NCI-H2107 (cell line): ENCODE measurements at places on chromosomes 5 and 9.

- DNase-seq = no peak
Observed at GRCh38 chr9:134852906-134853654, 27.5 kb upstream of the FCN2 start.

GRCh38 chr5:63878788-63879187 lies 83.5 kb downstream of the HTR1A start:
- DNase-seq = no peak

DNA sequence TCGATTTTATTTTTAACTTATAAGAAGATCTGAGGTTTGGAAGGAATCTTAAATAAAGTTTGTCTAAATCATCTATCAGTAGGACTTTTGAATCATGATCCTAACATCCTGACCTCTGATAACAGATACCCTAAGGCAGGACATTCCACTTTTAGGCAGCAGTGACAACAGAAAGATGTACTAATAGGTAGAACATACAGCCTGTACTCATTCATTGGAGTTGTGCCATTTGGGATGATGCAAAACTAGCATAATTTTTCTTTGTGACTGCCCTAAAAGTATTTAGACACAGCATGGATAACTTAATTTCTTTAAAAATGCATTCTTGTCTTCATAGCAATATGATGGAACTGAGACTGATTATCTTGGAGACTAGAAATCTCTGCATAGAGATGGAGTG lies 39.7 kb downstream of the CDC42SE2 start:
- DNase-seq = no peak

DNA sequence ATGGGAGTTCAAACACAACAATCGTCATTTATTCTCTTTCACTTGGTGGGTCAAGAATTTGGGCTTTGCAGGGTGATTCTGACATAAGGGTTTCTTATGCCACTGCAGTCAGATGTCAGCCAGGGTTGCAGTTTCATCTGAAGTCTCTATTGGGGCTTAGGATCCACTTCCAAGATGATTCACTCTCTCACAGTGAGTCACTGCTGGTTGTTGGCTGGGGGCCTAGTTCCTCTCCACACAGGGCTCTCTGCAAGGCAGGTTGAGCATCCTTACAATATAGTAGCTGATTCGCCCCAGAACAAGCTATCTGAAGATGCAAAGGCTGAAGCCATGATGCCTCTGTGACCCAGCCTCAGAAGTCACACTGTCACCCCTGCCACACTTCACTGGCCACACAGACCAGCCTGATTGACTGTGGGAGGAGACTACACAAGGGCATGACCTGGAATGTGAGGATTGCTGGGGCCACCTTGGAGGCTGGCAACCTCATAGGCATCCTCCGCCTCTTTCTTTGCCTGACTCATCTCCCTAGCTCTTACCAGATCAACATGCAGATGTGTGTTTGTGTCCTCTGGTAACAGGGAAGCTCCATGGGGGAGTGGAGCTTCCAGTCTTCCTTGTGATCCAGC lies 4.5 kb upstream of the CARD19 start:
- DNase-seq = no peak

DNA sequence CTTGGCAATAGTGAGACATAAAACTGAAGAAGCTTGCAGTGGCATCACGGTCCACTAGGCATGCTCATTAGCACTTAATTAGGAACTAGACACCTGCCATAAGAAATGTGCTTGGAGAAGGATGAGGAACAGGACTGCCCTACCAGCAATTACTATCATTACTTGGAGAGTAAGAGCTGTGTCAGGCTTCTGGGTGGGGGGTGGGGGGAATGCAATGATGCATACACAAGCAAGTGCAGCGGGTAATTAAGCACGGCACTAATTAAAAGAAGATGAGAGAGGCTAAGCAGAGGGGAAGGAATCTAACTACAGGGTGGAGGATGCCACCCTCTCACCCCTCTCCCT lies 53.1 kb downstream of the TLE1 start:
- no peak for DNase-seq

- no peak for DNase-seq
Observed at GRCh38 chr9:74503219-74503618, 6.1 kb downstream of the RORB start.

GRCh38 chr5:91341154-91341553 lies 42.0 kb downstream of the ARRDC3 start:
- no peak for DNase-seq

- no peak for DNase-seq
Observed at GRCh38 chr9:94534901-94535300, 20.0 kb upstream of the PCAT7 start.

- no peak for DNase-seq
Observed at GRCh38 chr5:11733840-11734192, 170.4 kb downstream of the CTNND2 start.
